Neuronal stem cell (in vitro differentiated cells): ENCODE measurements at places on chromosomes 3 and 15.

DNA sequence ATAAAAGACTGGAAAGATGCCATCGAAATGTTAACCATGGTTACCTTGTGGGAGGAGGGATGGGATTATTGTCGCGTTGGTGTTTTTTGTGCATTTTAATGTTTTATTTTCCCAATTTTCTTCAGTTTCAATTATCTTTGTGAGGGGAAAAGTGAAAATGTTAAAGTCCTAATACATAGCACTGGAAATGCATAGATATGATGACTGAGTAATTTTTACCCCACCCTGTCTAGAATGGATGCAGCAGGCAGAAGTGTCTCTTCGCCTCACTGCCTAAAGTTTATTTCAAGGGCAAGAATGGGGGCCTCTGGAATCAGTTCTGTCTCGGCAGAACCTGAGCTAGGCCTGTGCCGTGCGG, 11.5 kb downstream of the FOXL2 start:
- no peak for DNase-seq

- DNase-seq, result no peak
Observed at GRCh38 chr15:65077981-65078352, 1.4 kb downstream of the KBTBD13 start.

DNA sequence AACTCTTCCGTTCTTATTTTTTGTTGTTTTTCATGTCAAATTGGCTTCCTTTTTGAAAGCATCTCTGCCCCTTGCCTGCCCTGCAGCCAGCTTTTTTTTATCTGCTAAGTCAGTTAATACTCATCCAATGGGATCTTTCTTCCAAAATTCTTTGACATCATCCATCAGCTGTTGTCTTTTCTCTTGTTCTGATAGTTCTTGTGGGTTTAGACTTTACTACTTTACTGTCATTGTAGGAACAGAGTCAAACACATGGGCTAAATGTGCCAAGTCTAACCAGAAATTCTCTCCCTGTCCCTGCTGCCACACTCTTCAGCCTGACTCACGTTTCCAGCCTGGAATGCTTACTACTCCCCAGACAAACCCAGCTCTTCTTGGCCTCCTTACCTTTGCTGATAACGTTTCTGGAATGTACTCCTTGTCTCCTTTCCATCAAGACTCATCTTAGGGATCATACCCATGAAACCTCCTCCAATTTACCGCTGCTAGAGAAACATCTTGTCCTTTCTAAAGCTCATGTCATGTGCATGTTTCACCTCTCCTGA, 10.7 kb upstream of the VPS8 start:
- DNase-seq, result no peak

GRCh38 chr3:23566499-23566898, 239.3 kb upstream of the UBE2E1 start:
- DNase-seq, result no peak

DNA sequence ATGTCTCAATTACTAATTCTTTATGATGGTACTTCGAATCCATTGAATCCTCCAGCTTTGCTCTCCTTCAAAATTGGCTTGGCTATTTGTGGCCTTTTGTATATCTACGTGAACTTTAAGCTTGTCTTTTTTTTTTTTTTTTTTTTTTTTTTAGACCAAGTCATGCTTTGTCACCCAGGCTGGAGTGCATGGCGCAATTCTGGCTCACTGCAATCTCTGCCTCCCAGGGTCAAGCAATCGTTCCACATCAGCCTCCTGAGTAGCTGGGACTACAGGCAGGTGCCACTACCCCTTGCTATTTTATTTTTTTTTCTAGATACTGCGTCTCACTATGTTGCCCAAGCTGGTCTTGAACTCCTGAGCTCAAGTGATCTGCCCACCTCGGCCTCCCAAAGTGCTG, 7.7 kb upstream of the DIPK2A start:
- DNase-seq, result no peak

GRCh38 chr15:70047386-70048197, 50.1 kb downstream of the TLE3 start:
- no peak for DNase-seq

- DNase-seq, result no peak
Observed at GRCh38 chr15:69669446-69669845, 216.8 kb downstream of the RPLP1 start.

- DNase-seq, result no peak
Observed at GRCh38 chr3:76442374-76442915, 597.5 kb upstream of the ROBO2 start.

GRCh38 chr3:180808823-180809575, 103.5 kb upstream of the FXR1 start:
- no peak for DNase-seq

GRCh38 chr15:88681610-88682221, 42.9 kb downstream of the ISG20 start:
- no peak for DNase-seq

- DNase-seq, result no peak
Observed at GRCh38 chr15:72265031-72265430, 7.3 kb downstream of the PARP6 start.

DNA sequence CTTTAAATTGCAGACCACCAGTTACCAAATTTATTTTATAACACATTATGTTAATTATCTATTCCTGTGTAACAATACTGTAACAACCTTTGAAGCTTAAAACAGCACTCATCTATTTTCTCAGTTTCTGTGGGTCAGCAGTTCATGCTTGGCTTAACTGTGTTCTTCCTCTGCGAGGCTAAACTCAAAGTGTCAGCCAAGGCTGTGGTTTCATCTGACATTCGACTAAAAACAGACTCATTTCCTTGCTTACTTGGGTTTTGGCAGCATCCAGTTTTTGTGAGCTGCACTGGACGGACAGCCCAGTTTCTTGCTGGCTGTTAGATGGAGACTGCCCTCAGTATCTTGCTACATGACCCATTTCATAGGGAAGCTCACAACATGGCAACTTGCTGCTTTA, 247.3 kb upstream of the KCNH8 start:
- DNase-seq, result no peak

GRCh38 chr15:64548235-64548634, 87.9 kb downstream of the ZNF609 start:
- DNase-seq, result no peak

GRCh38 chr3:166685246-166685645, 694.9 kb downstream of the ZBBX start:
- DNase-seq, result no peak

DNA sequence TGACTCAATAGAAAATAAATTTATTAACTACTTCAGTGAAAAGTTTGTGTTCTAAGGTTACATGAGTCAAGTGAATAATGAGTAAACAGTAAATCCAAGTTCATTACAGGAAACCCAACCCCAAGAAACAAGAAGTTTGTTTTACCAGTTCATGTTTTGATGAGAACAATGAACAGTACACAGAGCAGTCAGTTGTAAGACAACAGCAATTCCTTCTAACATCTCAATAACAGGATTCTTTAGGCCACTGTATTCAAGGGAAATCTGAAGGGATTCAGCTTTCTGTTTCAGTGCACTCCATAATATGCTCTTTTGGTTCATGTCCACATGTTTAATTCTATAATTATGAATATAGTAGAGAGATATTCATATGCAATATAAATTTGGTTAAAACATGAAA, 18.4 kb downstream of the ATR start:
- no peak for DNase-seq

DNA sequence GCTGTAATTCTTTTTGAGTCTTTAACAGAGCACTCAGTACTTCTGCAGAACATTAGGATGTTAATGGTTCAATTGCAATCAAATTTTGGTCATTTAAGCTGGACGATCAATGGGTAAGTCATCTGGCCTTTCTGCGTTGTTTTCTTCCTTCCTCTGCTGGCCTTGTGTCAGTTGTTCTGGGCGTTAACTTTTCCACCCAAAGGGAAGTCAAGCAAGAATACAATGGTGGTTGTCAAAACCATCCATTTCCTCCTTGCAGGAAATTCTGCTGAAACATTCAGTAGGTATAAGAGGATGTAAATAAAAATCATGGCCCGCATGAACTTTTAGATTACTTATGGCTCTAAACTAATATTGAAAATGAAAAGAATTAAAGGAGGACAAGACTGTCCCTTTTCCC, 584.0 kb downstream of the GRM7 start:
- no peak for DNase-seq

DNA sequence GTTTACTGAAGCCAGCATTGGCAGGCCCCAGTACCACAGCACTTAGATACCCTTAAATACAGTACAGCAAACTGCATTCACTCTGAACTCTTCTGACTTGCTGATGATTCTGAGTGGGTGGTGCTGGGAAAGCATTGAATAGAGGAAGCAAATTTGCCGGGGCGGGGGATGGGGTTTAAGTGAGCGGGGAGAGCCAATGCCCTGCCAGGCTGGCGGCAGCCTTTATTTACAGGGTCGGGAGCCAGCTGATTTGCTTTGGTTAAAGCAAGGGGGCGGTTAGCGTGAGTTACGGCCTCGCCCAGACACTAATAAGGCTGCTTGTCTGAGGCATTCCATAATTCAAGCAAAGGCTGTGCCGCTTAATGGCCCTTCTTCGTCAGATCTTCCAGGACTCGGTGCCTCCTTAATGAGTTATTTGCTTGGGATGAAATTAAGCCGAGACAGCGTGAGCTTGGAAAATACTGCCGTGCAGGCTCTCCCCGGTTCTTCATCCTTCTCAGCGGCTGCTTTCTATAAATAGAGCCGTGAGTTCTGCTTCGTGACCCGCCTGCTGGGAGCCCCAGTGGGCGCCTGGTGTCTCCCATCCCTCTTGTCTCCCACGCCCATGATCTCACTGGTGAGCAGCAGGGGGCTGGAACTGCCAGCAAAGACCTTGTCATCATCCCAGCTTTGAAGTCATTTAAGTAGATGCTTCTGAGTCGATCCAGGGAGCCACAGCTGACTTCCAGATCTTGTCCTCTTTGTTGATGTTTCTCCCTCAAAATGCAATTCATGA, 25.8 kb downstream of the SPSB4 start:
- DNase-seq, result no peak

DNA sequence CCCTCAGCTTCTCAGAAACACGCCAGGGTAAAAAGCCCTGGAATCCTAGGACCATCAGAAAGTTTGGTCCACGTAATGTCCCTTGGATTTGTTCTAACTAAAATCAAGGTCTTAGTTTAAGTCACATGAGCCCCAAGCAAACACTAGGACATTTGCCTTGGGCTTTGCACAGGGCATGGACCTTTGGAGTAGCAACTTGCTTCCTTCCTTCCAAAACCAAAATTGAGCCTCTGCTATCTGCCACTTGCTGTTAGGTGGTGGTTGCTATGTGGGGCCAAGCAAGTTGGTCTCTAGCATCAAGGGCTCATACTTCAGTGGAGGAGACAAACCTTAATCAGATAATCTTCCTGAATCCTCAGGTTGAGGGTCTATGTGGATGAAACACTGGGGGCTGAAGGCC, 4.0 kb upstream of the DAG1 start:
- no peak for DNase-seq

DNA sequence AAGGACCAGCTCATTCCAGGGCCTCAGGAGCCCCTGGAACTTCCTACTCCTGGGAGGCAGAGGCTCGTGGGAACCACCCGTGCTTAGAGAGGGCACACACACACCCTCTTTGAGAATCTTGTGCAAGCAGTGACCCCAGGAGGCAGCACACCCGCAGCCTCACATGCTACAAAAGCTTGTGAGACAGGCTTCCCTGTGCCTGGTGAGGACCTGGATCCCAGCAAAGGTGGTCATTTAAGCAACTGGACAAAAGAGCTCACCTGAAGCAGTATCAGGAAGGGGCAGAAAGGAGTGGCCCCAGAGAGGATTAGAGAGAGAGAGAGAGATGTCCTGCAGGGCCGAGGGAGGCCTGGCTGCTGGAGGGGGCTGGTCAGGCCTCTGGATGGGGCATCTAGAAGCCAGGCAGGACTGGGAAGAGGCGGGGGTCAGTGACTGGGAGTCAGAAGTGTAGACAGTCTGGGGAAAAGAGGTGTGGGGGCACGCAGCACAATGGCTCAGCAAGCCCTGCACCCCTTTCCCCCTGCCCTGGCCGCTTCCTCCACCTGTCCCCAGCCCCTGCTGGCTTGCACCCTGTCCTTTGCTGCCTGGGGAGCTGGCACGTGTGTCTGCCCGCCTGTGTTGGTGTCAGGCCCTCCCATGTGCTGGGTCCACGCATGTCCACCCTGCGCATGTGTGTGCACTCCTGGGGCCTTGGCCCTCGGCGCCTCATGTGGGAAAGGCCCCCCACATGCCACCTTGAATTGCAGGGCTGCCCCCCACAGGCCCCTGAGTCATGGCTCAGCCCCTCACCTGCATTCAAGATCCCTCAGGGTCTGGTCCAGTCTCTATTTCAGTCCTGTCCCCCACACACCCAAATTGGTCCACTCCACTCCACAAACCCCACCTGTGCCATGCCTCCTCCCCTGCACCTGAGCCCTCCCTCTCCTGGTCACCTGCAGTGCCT, 36.9 kb downstream of the TSPAN3 start:
- DNase-seq, result no peak

DNA sequence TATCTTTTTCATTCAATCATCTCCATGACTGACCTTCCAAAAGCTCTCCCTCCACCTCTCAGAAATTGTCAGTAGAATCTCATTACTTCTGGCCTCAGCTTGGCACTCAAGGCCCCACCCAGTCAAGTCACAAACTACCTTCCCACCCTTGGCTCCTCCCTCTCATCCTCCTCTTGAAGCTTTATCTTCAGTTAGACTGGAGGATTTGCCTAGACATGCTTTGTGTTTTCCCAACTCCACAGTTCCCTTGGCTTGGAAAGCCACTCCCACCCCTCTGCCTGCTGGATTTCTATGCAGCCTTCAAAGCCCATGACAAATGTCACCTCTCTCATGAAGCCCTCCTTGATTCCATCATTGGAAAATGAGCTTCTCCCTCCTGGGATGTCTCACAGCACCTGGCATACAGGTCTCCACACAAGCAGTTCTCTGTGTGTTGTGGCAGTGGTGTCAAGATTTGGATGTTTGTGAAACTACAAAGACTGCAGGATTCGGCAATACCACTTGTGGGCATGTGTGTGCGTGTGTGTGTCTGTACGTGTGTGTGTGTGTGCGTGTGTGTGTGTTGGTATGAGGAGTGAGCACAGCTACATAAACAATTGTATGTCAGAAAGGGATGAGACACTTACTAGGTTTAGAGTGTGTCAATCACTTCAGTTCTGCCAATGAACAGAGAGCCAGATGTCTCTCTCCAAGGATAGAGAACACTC, 45.3 kb upstream of the VPS8 start:
- DNase-seq, result no peak

DNA sequence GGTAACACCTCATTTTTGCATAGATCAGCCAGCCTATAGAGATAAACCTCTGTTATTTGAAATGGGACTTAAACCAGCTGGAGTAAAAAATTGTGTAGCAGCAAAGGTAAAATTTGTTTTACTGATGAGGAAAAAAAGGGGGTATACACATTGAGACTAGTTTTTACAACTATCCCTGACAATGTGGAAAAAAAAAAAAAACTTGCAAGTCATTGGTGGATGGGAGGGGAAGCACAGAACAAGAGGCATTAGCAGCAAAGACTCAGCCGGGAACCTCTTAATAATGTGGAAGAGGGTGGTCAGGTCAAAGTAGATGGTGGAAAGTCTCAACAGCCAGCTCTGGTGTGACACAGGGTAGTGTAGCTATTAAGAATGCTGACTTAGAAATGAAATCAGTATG, 14.5 kb downstream of the FBXO22 start:
- DNase-seq, result no peak

GRCh38 chr3:193271101-193271840, 30.2 kb downstream of the PLAAT1 start:
- DNase-seq, result no peak
